Sciatic nerve (tissue), 2 donors: ENCODE measurements at places on chromosomes 1 and 21. TPM values are rescaled to one million over a fixed set of nuclear protein-coding genes. Genes with fewer than 3 reads are reported as not detected.

GRCh38 chr1:197633447-197634078 is 141.7 kb downstream of the DENND1B start:
- DNase-seq: no peak

GRCh38 chr1:239243006-239243405 is 143.4 kb upstream of the CHRM3 start:
- DNase-seq: no peak

GRCh38 chr1:98884864-98885263 is 119.8 kb downstream of the PLPPR5 start:
- DNase-seq: no peak

- no peak for DNase-seq
Measured at GRCh38 chr21:32712043-32712442, 15.8 kb downstream of the SYNJ1 start.

GRCh38 chr1:61287014-61287413 is 204.7 kb downstream of the NFIA start:
- DNase-seq: no peak

DNA sequence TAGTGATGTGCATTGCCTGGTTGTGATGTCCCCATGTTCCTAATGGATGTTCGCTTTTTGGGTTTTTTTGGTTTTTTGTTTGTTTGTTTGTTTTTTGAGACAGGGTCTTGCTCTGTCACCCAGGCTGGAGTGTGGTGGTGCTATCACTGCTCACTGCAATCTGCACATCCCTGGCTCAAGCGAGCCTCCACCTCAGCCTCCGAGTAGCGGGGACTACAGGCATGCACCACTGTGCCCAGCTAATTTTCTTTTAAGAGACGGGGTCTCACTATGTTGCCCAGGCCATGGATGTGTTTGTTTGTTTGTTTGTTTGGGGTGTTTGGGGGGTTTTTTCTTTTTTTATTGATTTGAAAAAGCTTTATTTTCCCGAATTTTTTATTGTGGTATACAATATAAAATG is 2.1 kb downstream of the COL6A2 start:
- no peak for DNase-seq

DNA sequence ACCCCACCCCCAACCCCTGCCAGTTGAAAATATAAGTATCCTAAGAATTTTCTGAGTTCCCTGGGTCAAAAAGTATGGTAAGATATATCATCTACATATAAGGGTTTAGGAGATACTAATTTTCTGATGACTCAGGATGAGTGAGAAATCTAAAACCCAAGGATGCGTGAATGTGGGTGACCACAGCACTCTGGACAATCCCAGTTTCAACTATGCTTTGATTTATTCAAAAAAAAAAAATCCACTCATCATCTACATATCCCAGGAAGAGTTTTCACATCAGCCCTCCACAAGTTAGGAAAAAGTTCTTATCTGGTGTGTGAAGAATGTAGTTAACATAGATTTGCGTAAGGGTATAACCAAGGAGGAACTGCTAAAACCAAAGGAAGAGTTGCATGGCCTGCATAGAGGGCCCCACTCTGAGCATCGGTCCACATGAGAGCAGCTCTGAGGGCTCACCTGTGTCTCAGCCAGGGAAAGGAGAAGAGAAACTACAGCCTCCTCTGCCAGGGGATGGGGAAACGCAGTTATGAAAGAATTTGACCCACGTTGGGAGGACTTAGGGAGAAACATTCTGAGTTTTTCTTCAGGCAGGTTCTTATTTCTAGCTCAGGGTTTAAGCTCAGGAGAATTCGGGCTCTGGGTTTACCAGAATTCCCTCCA is 18.8 kb downstream of the LAMB3 start:
- DNase-seq: no peak

- no peak for DNase-seq
Measured at GRCh38 chr21:45280969-45281368, 6.7 kb downstream of the POFUT2 start.

DNA sequence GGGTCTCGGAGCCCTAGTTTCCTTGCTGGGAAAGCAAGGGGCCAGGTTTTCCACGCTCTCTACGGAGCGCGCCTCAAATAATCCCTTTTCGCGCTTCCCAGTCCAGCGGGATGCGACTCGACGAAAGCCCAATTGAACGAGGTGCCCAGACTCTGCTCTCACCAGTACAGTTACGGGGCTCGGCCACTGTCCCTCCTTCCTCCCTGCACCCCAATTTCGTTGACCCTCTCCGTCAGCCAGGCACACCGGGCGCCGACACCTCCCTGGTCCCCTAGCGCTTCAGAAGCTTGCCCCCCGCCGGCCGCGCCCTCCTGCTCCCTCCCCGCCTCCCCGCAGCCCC is 389 bp downstream of the SEMA6C start:
- DNase-seq: no peak

DNA sequence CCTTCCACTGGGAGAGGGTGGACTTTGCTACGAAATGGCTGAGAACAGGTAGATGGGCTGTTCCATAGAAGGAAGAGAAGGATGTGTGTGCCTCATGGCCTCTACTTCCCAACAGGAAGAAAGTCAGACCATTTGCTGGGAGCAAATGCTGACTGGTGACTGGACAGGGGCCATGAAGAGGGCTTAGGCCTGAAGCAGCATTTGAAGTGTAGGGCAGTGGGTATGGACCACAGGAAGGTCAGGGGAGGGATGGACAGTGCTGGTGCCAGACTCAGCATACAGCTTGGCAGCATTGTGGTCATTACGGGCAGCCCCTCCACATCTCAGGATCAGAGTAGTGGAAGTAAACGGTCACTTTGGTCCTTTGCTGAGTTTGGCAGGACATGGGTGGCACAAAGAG is 275.7 kb downstream of the MATN1 start:
- DNase-seq: no peak

The PLPP3 gene
- total RNA-seq: 198 TPM

The FCRL6 gene
- 1.2 TPM for total RNA-seq

The DMBX1 gene
- total RNA-seq: 0.13 TPM

The PLD5 gene
- 0.27 TPM for total RNA-seq

The CFAP107 gene
- total RNA-seq: not detected
